ENCODE measurements at places on chromosomes 5 and 9.

GRCh38 chr9:107530679-107531078 lies 41.1 kb upstream of the KLF4 start:
- DNase-seq: no peak

DNA sequence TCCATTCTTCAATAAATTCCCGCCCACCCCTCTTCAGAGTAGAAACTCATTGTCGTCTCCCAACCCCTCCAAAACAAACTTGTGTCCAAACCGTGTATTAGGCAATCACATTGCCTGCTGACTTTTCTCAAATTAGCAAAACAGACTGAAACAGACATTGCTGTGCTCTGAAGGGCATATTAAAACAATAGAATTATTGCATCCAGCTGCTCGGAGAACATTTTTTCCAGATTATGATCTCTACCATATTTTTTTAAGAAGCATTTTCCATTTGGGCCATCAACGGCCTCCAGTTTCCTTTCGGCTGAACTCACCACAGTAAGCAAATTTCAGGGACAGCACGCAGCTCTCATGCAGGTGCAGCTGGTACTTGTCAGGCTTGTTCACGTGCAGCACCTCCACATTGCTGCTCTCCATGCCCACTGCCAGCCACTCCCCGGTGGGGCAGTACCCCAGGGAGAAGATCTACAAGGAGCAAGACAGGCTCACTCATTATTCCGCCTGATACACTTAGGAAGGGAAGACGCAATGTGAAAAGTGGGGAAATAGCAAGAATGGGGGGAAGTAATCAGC lies 104.1 kb downstream of the TLE1 start:
- no peak for DNase-seq

DNA sequence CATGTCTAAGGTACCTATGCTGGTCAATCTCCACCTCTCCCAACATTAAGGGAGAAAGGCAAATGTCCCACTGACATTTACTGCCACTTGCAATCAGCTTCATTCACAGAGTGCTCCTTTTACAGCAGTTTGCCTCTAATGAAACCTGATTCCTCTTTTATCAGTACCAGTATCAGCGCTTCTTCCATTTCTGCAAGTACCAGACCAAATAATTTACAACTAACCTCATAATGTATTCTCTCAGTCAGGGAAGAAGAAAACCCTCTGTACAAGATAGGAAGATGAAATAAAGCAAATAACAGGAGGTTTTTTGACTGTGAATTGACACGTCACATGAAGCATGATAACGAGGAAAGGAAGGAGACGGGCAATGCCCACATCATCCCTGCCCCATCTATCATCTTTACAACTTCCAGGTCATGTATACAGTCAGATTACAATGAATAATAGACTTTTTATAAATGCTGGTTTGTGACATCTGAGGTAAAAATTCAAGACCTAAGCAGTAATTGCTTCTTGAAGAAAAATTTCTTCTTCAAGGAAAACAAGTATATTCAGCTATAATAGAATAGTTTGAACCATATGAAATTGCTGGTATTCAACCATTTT lies 21.9 kb downstream of the ABITRAM start:
- DNase-seq: peak; percentile 43

DNA sequence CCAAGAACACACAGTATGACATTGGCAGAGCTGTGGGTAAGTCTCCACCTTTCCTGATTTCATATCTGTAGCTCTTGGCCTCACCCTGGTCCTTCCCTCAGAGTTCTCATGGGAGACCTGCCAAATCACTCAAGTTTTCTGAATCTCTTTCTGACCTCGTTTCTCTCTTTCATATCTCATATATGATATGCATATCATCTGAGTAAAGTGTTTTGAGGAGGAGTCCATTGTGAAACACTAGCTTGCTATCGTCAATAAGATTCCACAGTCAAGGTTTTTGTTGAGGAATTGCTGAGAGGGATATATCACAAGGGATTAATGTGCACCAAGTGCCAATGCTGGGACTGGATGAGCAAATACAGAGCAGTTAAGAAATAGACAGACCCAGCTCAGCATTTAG lies 739.2 kb downstream of the BRINP1 start:
- DNase-seq: no peak

DNA sequence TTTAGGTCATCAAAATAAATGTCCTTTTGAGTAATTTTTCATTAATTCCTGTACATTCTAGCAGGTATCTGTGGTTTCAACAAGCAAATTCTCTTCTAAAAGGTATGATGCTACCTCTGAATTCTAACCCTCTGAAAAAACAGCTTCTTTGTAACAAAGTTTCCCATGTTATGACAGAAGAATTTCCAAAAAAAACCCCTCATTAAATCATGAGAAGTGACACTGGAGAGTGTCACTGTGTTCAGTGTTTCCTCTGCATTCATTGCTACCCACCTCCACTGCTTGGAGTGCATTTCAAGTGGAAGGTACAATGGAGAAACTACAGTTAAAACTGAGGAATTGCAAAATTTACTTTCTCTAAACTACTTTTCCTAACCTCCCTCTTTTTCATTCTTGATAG lies 10.1 kb downstream of the CDKN2A start:
- no peak for DNase-seq

GRCh38 chr9:124206391-124206790 lies 51.4 kb upstream of the NEK6 start:
- no peak for DNase-seq

GRCh38 chr9:33452828-33453271 lies 5.5 kb upstream of the AQP3 start:
- DNase-seq: no peak

DNA sequence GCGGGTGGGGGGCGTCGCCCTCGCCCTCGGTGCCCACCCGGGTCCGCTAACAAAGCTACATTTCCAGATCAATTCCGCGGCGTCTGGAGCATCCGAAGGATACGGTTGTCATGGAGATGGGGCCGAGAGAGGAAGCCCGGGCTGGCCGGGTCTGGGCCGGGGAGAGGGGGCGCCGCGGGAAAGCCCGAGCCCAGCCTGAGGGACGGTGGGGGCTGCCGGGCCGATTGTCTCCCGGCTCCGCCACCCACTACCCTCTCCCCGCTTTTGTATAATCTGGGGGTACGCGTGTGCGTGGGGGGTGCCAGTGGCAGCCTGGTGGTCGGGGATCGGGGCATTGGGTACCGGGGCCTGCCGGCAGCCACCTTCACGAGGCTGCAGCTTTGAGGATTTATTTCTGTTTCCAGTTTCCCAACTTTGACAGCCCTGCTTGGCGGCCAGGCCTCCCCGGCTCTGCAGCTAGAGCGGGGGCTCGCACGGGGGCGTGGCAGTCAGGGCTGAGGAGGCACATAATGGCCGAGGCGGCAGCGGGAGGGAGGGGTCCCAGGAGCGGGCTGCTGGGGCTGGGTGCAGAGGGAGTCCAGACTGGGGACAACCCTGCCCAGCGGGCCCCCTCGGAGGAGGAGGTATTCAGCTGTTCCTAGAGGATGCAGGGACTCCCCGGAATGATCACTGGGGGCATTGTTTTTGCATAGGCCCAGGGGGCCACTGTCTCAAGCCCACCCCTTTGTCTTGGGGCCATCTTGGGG lies 626 bp downstream of the PSD2 start:
- no peak for DNase-seq

DNA sequence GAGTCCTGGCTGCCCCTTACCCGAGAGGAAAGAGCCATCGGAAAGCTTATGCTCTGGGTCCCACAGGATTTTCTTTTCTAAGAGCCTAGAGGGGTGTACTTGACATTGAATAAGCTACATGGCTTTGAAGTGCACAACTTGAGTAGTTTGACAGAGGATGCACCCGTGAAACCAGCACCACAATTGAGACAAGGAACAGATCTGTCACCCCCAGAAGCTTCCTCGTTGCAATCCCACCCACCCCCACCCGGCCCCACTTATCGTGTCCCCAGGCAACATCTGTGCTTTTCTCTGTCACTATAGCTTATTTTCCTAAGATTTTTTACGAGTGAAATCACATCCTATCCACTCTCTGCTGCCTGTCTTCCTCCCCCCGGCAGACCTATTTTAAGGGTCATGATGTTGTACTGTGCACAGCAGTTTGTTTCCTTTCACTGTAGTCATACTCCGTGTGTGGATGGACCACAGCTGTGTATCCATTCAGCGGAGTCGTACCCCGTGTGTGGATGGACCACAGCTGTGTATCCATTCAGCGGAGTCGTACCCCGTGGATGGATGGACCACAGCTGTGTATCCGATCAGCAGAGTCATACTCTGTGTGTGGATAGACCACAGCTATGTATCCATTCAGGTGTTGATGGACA lies 8.8 kb upstream of the FCN2 start:
- DNase-seq: no peak

DNA sequence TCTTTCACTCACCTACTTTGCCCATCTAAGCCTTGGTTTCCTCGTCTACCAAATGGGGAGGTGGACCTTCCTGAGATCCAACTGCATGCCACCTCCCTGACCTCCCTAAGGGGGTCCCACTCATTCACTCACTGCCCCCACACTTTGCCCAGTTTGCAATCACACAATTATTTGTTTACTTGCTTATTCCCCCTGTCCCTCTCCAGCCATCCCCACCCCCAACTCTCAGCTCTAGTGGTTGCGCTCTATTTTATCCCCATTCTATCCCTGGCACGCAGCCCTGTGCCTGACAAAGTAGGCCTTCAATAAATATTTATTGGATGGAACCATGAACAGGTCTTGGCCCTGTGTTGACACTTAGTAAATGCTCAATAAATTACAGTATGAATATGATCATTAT lies 130.8 kb upstream of the LARP1 start:
- DNase-seq: no peak

- no peak for DNase-seq
Observed at GRCh38 chr5:59746241-59746765, 147.2 kb downstream of the PDE4D start.

- peak; percentile 33 for DNase-seq
Observed at GRCh38 chr5:134905246-134905996, 490 bp downstream of the PCBD2 start.

- DNase-seq: no peak
Observed at GRCh38 chr5:57117596-57117995, 56.3 kb upstream of the GPBP1 start.

- no peak for DNase-seq
Observed at GRCh38 chr9:73872701-73873100, 624.4 kb upstream of the RORB start.

DNA sequence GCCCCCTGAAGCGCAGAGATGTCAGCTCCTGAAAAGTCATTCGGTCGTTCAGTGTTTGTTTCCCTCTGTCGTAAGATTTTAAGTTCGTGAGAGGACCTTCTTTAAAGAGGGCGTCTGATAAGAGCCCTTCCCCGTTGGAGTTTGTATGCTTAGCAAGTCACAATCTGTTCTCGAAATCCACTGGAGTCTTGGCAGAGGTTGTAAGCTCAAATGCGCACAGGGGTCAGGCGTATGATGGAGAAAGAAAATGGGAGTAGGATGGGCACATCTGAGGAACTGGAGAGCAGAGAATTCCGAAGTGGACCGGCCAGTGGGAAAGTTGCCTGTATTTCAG lies 710 bp downstream of the HSD17B4 start:
- DNase-seq: peak; percentile 52

- DNase-seq: no peak
Observed at GRCh38 chr9:132370592-132370991, 15.8 kb upstream of the SETX start.

DNA sequence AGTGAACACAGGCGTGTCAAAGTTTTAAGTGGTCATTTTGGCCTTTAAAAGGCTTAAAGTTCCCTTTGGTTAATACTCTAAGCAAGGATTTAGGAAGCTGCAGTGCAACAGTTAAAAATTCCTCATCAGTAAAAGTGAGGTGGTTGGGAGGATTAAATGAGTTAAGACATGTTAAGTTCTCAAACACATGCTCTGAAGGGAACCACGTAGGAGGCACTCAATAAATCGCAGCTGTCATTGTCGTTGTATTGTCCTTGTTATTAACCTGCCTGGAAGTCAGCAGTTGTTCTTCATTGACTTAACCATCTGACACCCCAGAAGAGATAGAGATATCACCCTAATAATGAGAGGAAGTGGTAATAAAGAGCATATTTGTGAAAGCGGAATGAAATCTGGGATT lies 247.5 kb downstream of the MARCHF11 start:
- DNase-seq: no peak

GRCh38 chr9:89622933-89623861 lies 18.4 kb downstream of the GADD45G start:
- DNase-seq: no peak

GRCh38 chr5:123476731-123477130 lies 35.2 kb upstream of the CSNK1G3 start:
- no peak for DNase-seq

DNA sequence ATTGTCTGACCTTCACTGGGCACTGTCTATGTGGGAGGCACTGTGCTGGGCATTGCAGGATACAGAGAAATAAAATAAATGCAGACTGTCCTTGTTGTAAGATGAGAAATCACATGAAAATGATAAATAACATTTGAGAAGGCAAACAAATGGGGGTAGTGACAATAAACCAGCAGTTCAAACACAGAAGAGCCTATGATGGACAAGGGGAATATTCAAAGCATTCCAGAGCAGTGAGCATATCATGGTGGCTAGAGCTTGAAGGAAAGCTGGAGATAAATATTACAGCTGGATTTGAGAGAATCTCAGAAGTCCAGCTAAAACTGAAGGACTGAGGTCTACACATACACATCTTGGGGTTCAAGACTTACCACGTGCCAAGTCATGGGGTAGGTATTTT lies 209.9 kb downstream of the ASTN2 start:
- no peak for DNase-seq

DNA sequence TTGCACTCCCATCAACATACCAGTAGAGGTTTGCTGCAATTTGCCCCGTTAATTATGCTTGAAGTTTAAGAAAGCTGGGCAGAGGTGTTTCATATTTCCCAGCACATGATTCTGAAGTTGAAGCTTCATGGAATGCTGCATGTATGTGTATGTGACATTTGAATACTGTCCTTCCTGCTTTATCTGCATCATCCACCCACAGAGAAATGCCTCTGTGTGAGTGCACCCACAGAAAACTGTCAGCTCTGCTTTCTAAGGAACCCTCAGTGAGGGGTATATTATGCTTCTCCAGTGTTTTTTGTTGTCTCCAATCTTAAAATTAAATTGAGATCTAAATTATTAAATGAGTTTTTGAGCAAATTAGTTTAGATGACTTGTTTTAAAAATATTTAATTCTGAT lies 358.1 kb upstream of the PIK3R1 start:
- no peak for DNase-seq

GRCh38 chr5:122051569-122051968 lies 26.5 kb downstream of the LOX start:
- no peak for DNase-seq

- DNase-seq: no peak
Observed at GRCh38 chr5:115895821-115896220, 54.1 kb downstream of the AP3S1 start.

Measured in LNCaP clone FGC (cell line).